Activated CD8-positive, alpha-beta T cell treated with anti-CD3 and anti-CD28 coated beads, Interleukin-2, amount 10 ng/mL, durations not matched to agents 7 days and 5 days (primary cell): ENCODE measurements at places on chromosomes 3 and 15. TPM values are rescaled to one million over a fixed set of nuclear protein-coding genes. Genes with fewer than 3 reads are reported as not detected.

The IMPG2 gene
- total RNA-seq, result 0.29 TPM

The CHRFAM7A gene
- total RNA-seq, result 1.9 TPM

The LSMEM2 gene
- total RNA-seq, result not detected

The CALML4 gene
- 9.6 TPM for total RNA-seq

The MUC20 gene
- 0.53 TPM for total RNA-seq

The NAALADL2 gene
- total RNA-seq, result 0.47 TPM

The GOLGA8F gene
- total RNA-seq, result not detected

The ZNF385D gene
- not detected for total RNA-seq

The HAPLN3 gene
- 75.7 TPM for total RNA-seq

The TNFAIP8L3 gene
- not detected for total RNA-seq

The ANKRD63 gene
- total RNA-seq, result not detected

The DOCK3 gene
- 3.4 TPM for total RNA-seq

The SCN11A gene
- not detected for total RNA-seq

The TP63 gene
- not detected for total RNA-seq

The RASGRF1 gene
- not detected for total RNA-seq

The C2CD4B gene
- not detected for total RNA-seq

The CHRNB4 gene
- total RNA-seq, result not detected

The SH2D7 gene
- 0.31 TPM for total RNA-seq

The SLC28A1 gene
- not detected for total RNA-seq

The C3orf22 gene
- total RNA-seq, result not detected

- no peak for DNase-seq
These were observed 44.4 kb downstream of the FLNB start for GRCh38 chr3:58052373-58053273.

GRCh38 chr15:79218588-79219200 is 63.8 kb upstream of the ANKRD34C start:
- DNase-seq, result no peak

DNA sequence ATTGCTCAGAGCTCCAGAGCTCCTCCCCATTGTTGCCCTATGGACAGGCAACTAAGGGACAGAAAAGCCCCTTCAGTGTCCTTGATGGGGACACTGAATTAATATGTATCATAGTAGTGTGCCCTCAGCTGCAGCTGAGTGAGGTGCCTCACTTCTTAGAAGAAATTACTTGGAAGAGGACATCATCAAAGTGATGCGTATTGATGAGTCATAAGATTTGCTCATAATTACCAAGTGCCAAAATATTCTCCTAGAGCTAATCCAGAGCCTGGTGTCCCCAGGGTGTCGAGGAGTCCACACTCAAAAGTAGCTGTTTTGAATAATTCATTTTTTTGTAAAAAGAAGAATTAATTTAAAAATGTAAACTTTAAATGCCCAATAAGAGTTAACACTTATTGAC is 200.7 kb upstream of the SEMA6D start:
- no peak for DNase-seq

GRCh38 chr15:77532846-77533245 is 99.9 kb downstream of the LINGO1 start:
- DNase-seq, result no peak

GRCh38 chr3:173892547-173892946 is 495.0 kb downstream of the NLGN1 start:
- no peak for DNase-seq

GRCh38 chr3:101660714-101661113 is 16.2 kb downstream of the ZBTB11 start:
- no peak for DNase-seq

- DNase-seq, result no peak
These were observed 525.9 kb upstream of the KCNMB2 start for GRCh38 chr3:178010306-178010705.

- no peak for DNase-seq
These were observed 5.2 kb downstream of the C3orf20 start for GRCh38 chr3:14680115-14680514.

DNA sequence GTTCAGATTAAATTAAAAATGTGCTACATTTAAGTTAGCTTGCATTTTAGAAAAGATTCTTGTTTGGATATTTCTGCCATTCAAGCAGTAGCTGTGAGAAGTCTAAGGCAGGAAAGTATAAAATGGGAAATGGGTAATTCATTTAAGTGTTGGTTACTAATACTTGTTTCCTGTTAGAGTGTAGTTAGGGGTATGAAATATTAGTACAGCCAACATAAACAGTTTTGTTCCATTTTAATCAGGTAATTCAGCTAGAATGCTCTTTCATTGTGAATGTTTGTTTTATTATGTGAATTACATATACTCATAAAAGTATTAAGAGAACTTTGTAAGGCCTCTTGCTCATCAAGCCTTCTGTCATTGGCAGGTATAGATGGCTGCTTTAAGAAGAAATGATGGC is 19.9 kb downstream of the TATDN2 start:
- DNase-seq, result no peak

DNA sequence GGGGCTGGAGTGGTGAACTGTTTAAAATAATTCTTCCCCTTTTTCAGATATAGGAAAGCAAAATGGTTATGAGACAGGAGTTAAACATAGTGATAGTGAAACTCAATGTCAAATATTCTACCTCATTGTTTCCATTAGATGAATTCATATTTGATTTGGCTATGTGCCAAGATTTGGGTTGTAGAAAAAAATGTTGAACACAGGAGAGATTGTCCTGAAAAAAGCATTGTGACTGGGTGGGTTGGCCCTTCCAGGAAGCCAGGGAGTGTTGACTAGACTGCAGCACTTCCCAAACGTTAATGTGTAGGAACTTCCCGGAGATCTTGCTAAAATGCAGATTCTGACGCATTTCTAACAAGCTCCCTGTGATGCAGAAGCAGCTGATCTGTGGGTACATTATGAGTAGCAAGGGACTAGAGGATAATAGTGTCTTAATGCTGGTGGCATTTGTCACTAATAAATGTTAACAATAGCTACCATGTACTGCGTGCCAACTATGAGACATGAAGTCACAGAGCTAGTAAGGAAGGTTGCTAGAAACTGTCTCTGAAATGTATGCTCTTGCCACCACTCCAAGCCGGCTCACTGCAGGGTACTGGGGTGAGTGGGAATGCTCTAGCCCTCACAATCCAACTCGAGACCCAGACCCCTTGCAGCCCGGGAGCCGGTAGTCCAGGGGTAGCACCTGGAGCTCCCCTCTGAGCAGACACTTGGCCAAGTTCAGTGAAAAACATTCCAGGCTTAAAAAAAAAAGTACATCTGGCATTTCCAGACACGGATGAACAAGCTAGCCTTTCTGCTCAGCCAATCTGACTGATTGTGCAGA is 120.6 kb downstream of the CD47 start:
- no peak for DNase-seq

GRCh38 chr3:31529421-31529820 is 3.3 kb upstream of the STT3B start:
- DNase-seq, result no peak

DNA sequence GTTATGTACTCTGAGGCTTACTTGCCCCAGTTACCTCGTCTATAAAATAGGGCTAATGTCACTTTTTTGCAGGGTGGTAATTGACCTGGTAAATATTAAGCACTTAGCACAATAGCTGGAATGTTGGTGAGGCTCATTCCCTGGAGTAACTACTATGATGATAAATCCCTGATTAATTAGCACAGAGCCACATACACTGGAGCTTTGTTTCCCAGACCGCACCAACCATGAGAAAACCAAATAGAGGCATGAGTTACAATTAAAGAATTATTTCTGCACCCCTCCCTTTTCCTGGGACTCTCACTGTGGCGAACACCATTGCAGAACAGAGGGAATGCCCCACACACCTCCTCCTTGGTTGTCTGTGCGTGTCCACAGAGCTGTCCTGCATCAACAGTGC is 76.6 kb upstream of the CPOX start:
- DNase-seq, result no peak

- no peak for DNase-seq
These were observed 411.0 kb upstream of the NR2F2 start for GRCh38 chr15:95919460-95919859.

- DNase-seq, result no peak
These were observed 75.3 kb downstream of the TGFBR2 start for GRCh38 chr3:30681649-30682211.

GRCh38 chr15:77821188-77821958 is 188.7 kb upstream of the LINGO1 start:
- peak; percentile 55 for DNase-seq

DNA sequence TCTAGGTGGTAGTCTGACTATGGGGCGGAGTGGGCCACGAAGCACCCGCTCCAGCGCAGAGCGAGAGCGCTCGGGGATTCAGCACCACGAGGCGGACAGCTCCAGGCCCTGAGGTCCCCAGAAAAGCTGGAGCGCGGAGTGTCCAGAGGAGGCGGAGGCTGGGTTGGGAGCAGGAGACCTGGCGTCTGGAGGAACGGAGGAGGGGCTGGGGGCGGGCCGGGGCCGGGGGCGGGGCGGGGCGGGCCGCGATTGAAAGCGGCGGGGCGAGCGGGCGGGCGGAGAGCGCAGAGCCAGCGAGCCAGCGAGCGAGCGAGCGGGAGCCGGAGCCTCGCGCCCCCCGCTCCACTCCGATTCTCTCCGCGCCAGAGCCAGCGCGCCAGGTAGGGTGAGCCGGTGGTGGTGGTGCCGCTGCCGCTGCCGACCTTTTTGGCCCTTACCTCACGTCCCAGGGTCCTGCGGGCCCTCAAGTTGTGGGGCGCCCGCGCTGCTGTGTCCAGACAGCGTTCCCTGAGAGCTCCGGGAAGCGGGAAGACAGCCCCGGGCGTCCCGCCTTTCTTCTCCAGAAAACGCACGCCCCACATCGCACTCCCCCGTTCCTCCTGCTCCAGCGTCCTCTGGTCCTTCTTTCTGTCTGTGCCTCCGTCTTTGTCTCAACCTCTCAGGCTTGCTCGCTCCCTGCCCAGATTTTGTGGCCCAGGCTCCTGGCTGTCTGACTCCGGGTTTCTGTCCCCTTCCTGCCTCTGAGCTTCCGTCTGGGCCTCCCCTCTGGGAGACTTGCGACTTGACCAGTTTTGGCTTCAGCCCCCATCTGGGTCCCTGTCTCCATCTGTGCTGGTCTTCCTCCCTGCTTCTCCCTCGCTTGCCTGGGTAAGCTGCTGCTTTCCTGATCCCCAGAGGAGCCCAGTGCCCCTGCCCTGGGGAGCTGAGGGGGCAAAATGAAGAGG is at the start of gene GRM2:
Gene GRM2 (plus strand): TSS at position 281 of the 944 bp plus-strand sequence. CDS start 1,916 bp downstream, outside the sequence.
- peak; percentile 49 for DNase-seq

- DNase-seq, result no peak
These were observed 39.7 kb upstream of the GLCE start for GRCh38 chr15:69120732-69121131.

DNA sequence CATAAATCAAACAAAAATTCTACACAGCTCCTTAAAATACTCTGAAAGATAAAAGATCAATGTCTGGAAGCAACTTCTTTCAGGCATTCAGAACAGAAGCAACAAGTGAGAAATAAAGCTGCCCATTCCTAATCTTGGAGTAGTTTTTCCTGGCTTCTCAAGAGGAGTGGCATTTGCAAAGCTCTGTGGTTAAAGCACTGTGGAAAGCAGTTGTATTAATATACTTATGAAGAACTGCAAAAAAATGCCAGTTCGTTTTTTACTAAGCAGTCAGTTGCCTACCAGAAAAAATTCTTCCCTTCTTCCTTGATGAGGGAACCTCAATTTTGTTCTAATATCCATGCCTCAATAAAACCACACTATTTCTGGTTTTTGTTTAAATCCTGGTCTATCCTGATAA is 197.8 kb downstream of the TNIK start:
- DNase-seq, result no peak

- peak; percentile 98 for DNase-seq
These were observed at the start of gene ISG20 for GRCh38 chr15:88638626-88639372. Gene ISG20, plus strand, starts transcription at chr15:88639016. Its CDS starts 351 bp downstream, at chr15:88639367.

GRCh38 chr15:66290007-66290406 is 3.4 kb upstream of the DIS3L start:
- no peak for DNase-seq

GRCh38 chr3:184042617-184043016 is 10.2 kb upstream of the HTR3C start:
- DNase-seq, result no peak

GRCh38 chr3:86731501-86731901 is 259.4 kb downstream of the VGLL3 start:
- no peak for DNase-seq

DNA sequence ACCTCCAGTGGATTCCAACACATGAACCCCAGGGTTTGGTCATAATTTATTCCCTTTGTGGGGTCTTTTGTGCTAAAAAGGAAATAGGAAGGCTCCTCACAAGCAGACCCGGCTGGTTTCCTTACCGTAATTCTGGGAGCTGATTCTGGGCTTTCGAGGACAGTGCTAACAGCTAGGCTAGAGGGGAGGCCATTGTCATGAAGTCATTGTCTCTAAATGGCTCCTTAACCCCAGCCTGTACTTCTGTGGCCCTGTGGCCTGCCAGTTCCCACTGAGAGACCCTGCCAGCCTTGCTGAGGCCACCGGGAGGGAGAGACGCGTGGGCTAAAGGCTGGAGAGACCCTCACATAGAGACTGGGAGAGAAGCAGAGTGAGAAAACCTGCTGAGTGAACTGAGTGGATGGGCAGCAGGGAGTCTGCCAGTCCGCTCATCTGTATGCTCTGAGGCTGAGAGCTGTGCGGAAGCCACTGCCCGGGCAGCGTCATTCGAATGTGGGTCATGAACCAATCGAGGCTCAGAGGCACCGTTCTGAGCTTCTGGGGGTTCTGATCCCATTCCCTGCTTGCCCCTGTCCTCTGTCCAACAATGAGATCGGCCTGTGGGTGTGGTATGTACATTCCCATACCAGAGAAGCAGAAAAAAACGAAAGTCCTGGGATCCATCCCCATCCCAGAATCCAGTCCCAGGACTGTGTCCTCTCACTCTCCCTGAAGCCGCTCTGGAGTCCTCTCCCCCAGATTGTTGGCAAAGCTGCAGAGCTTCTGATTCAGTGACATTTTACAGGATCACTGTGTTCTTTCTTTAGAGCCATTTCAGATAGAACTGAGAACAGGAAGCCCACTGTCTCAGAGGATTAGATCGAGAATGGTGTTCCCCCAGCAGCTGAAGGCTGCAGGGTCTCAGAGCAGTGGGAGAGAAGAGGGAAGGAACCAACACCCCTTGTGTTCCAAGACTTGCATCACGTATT is 21.3 kb upstream of the DGKG start:
- no peak for DNase-seq

DNA sequence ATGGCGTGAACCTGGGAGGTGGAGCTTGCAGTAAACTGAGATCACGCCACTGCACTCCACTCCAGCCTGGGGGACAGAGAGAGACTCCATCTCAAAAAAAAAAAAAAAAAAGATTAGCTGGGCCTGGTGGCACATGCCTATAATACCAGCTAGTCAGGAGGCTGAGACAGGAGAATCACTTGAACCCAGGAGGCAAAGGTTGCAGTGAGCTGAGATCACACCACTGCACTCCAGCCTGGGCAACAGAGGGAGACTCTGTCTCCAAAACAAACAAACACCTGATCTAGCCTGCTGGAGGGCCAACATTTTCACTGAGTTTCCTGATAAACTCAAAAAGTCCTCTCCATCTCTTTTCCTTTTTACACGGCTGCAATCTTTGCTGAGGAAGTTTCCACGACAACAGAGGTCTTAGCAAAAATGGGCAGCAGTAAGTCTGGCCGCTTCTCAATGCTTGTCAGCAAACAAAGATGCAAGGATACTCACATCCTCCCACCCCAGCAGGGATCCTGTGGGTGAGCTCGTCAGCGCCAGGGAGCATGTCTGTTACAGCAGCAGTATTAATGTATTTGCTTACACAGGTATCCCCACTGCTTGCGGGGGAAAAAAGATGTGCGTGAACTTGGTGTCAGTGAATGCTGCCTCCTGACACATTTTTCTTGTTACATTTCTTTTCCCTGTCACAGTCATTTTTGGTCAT is 21.0 kb upstream of the CCDC174 start:
- DNase-seq, result no peak

- no peak for DNase-seq
These were observed 207.5 kb upstream of the LINGO1 start for GRCh38 chr15:77839970-77840905.
